ENCODE measurements at places on chromosomes 6 and 20.

GRCh38 chr6:6737671-6738070 is 149.2 kb downstream of the LY86 start:
- DNase-seq: no peak

DNA sequence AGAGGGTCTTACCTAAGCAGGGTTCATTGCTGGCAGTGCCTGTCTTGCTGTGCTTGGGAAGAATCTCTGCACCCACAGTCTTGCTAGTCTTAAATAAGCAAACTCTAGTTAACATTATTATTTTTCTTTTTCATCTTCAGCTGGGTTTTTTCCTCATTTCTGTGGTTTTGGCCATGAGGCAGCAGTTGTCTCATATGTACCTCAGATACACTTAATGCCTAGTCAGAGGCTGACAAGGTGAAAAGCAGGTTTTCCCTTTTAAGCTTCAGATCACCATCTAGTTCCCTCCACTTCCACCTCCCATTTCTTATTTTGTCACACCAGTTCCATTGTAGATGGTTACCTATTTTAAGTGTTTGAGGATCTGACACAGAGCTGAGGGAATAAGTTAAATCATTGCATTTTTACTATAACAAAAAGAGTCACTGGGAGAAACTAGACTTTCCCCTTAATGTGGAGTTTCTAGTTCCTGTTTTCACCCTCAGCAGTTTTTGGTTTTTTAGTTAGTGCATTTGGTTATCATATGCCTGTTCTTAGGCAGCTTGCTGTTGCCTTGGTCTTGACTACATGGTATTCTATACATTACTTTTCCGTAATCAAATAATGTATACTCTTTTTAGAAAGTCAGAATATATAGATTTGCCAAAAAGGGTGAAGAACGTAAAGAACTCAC is 46.0 kb downstream of the AFDN start:
- no peak for DNase-seq

- no peak for DNase-seq
Measured at GRCh38 chr20:41054847-41055230, 26.2 kb downstream of the TOP1 start.

DNA sequence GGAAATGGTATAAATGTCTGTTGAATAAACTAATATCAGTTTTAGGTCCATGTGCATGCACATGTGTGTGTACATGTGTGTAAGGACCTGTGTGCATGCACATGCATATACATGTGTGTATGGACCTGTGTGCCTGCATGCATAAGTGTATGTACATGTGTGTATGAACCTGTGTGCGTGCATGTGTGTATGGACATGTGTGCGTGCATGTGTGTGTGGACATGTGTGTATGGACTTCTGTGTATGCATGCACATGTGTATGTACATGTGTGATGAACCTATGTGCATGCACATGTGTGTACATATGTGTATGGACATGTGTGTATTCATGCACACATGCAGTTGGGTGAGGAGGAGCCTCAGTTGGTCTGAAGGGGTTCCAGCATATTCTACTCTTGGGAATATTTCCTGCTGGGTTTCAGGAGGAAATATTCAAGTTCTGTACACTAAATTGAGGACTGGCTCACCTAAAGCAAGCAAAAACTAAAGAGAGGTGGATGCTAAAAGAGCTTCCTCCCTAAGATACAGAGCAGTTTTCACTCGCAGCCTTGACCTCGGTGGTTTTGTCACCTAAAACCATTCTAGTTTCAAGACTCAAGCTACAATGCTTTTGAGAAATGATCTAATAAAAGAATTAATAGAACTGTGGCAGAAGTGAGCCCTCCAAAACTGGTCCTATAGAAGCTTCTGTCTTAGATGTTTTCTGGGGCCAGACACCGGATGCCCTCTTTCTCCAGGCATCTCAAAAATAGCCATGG is 742.8 kb downstream of the MAFB start:
- DNase-seq: no peak

DNA sequence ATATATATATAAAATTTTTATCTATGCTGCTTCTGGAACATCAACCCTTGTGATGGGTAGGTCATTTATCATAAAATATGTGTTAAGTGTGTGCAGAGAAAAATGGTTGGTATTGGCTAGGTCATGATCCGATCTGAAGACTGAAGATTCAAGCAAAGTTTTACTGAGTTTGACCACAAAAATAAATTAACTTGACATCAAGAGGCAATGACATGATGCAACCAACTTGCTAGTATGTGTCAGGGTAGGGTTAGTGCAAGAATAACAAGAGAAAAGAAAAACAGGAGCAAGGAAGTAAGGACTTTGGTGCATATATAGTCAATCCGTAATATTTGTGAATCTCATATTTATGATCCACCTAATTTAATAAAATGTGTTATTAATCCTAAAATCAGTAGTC is 1202.0 kb upstream of the ADGRB3 start:
- no peak for DNase-seq

DNA sequence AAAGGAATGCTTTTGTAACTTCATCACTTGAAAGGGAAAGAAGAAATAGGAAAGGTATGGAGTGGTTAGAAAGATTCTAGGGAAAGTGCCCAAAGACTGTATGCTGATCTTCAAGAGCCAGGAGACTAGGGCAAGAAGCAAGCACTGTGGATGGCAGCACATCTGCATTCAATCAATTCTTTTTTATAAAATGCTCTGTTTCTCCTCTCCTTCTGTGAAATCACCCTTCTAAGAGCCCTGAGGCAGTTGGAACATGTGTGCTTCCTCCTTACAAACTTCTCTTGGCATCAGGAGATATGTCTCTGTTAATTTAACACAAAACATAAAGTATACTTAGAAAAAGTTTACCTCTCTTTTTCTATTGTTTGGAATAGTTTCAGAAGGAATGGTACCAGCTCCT is 1162.2 kb upstream of the GJE1 start:
- DNase-seq: no peak

GRCh38 chr6:56821005-56821432 is 133.9 kb upstream of the BEND6 start:
- no peak for DNase-seq

- no peak for DNase-seq
Measured at GRCh38 chr20:53683506-53683905, 89.9 kb upstream of the ZNF217 start.

GRCh38 chr6:106339334-106340029 is 13.9 kb upstream of the ATG5 start:
- peak; percentile 14 for DNase-seq

DNA sequence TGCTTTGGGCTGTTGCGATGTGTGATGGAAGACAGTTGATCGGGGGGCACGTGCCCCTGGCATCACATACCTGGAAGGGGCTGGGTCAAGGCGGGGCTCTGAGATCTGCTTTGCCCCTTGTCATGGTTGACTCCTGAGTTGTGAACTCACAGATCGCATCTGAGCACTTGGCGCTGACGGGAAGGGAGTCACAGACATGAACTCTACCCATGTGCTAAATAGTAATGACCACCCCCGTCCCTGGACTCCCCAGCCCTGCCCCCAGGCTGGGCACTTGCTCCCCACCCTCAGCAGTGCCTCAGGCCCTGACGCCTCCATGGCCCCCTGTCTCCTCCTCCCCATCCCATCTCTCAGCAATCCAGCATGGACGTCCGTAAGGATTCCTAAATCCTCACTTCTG is 107.0 kb downstream of the SYNDIG1 start:
- no peak for DNase-seq

GRCh38 chr20:57946559-57947315 is 236.9 kb upstream of the PMEPA1 start:
- no peak for DNase-seq

DNA sequence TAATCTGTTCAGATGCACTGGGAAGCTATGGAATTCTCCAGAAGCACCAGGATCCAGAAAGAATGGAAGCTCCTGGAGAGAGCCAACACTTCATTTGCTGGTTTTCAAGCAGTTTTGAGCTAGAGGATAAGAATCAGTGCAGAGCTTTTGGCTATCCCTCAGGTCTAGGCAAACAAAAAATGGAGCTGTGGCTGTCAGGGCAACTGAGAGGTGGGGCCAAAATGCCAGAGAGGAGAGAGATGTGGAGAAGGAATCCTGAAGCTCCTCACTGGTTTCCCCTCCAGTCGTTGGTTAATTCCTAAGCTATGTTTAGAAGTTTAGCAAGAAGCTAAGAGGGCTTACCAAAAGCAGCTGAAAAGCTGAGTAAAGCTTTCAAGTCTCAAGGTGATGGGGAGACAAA is 294.2 kb upstream of the JARID2 start:
- DNase-seq: no peak

DNA sequence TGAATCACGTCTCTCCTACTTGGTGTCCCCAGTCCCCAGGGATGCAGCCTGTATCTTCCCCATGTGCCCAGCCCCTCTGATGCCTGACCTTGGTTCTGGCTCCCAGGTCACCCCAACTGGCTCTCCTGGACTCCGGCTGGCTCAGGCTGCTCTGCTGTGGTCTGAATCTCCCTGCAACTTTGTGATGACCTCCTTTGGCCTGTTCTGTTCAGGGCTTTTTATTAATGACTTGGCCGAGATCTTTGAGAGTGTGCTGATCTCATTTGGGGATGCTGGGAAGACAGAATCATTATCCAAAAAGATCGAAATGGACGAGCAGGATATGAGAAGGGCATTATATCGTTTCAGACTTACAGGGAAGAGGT is 67.4 kb downstream of the IGF2R start:
- no peak for DNase-seq

DNA sequence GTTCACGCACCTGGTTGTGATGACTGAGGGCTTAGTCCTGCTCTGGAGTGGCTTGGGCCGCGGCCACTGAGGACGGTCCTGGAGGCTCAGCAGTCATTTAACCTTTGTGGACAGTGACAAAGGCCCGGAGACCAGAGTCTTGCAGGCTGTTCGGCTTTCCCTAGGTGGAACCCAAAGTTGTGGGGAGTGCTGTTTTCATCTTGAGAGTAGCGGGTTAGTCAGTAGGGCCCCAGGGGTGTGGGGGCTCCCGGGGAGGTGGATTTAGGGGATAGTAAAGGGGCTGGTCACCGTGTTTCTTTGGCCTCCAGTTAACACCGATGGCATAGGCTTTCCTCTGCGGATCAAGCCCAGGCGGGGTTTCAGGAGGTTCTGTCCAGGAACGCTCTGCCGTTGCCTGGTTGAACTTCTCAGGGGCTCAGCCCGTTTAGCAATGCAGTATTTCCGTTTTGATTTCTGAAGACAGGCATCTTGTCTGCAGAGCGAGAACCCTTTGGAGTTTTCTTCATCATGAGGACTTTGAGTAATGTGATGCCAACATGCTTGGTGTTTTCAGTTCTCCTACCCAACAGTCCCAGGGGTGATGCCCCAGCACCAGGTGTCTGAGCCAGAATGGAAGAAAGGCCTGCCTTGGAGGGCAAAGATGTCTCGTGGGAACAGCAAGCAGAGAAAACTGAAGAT is 31.8 kb downstream of the ZNF831 start:
- no peak for DNase-seq

- DNase-seq: no peak
Measured at GRCh38 chr6:149050160-149050559, 267.4 kb upstream of the TAB2 start.

- DNase-seq: no peak
Measured at GRCh38 chr6:69584913-69585729, 211.7 kb downstream of the LMBRD1 start.

- DNase-seq: no peak
Measured at GRCh38 chr20:60040471-60041162, 82.4 kb downstream of the CDH26 start.

- DNase-seq: no peak
Measured at GRCh38 chr20:23412026-23412425, 9.3 kb downstream of the NAPB start.

- DNase-seq: no peak
Measured at GRCh38 chr6:10320291-10320690, 94.6 kb downstream of the TFAP2A start.

GRCh38 chr6:11609324-11610071 is 71.9 kb downstream of the TMEM170B start:
- DNase-seq: no peak

DNA sequence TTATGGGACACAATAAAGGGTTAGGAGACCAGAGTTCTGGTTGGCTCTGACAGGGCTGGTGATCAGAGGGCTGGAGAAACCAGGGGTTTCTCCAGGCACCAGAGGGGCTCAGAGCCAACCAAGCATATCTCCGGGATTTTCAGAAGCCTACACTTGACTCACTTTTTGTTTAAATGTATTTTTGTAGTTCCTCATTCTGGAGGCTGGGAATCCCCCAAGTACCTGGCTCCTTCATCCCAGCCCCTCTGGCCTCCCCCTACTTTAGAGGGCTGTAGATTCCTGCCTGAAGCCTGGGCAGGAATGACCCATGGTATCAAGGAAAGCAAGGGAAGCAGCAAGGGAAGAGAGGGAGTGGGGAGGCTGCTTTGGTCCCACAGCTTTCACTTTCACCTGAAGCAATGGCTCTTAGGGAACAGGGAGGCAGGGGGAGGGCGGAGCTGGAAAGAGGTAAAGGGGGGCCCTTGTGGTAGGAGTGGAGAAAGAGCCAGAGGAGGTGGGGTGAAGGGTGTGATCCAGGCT is 973 bp downstream of the CD40 start:
- no peak for DNase-seq

- no peak for DNase-seq
Measured at GRCh38 chr20:47506850-47507249, 5.2 kb downstream of the NCOA3 start.

Data from activated T-helper 1 cell treated with anti-CD3 and anti-CD28 coated beads, Interleukin-2, amount 50 U/mL, for 16 hours (primary cell).